ENCODE measurements at places on chromosomes 1 and 21.

GRCh38 chr21:32520875-32521735, 64.2 kb downstream of the TCP10L start:
- no peak for DNase-seq

- no peak for DNase-seq
These were observed 43.0 kb downstream of the SNX7 start for GRCh38 chr1:98704474-98704873.

- no peak for DNase-seq
These were observed 47.5 kb downstream of the DMAP1 start for GRCh38 chr1:44260792-44261170.

DNA sequence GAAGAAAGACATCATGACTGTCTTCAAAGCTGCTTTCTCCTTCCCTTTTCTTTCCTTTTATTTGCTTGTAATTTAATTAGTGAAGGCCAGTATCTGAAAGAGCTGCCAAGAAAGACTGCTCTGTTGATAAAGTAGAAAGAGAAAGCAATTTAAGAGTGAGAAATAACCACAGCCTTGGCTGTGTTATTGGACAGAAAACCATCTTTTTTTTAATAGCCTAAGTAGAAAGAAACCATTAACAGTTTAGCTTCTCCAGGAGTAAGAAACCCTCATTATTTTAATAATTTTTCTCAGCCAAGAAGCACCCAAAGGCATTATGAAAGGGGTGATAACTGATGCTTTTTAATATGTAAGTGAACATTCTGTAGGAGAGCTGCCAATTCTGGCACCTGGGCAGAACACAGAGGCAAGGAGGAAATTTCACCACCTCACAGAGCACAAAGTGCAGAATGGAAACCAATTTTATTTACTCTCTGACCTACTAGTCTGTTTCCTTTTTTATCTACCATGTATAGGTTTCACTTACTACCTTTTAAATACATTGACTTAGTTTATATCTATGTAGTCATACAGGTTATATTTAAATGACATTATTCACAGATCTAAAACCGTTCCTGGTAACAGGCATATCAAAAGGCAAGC, 703.2 kb downstream of the MRPL39 start:
- no peak for DNase-seq

GRCh38 chr1:39902460-39902807, 717 bp upstream of the MYCL start:
- no peak for DNase-seq

Data from activated T-cell treated with anti-CD3 and anti-CD28 coated beads, Interleukin-2, amount 50 U/mL, for 1 hour (primary cell).